ENCODE measurements at places on chromosomes 3 and 15. TPM values are rescaled to one million over a fixed set of nuclear protein-coding genes. Genes with fewer than 3 reads are reported as not detected.

GRCh38 chr15:68214838-68215254 is 9.7 kb upstream of the CALML4 start:
- DNase-seq, result no peak

GRCh38 chr3:21462141-21462540 is 288.9 kb downstream of the ZNF385D start:
- DNase-seq, result no peak

- DNase-seq, result no peak
Measured at GRCh38 chr3:15536856-15537255, 15.3 kb upstream of the COLQ start.

DNA sequence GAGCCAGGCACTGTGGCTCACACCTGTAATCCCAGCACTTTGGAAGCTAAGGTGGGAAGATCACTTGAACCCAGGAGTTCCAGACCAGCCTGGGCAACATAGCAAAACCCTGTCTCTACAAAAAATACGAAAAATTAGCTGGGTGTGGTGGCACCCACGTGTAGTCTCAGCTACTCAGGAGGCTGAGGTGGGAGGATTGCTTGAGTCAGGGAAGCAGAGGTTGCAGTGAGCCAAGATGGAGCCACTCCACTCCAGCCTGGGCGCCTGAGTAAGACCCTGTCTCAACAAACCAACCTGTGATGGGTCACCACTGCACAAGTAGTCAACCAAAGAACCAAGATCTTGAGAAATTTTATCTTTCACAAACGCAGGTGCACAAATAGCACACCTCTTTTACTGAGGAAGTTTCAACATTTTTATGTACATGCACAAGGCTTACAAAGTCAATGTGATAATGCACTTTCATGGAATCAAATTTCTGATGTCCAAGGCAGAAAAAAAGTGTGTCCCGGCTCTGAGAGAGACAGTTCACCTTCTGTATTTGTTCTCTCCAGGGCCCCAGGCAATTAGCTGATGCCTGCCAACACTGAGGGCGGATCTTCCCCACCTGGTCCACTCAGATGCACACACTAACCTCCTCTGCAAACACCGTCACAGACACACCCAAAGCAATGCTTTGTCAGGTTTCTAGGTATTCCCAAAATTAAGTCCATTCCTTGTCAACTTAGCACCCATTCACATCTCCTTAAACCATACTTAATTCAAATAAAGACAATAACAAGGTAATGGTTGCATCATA is 12.4 kb downstream of the ACAA1 start:
- DNase-seq, result no peak

DNA sequence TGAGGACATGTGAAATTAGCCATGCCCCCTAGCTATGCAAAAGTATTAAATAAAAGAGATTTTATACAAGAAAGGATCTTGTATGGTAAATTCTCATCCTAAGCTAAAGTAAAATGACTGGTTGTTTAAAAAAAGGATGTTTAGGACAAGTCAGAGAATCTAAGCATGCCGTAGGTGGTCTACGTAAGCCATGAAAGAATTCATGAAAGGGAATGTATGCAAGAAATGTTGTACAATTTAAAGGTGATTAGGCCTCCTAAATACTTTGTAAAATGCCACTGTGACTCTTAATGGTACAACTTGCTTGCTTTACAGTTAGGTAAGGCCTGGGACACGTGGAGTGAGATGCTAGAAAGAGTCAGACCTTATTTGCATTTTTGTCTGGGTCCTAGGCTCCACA is 209.0 kb downstream of the EFHB start:
- DNase-seq, result no peak

Gene CFAP100
- not detected for total RNA-seq

Gene ACP3
- total RNA-seq, result not detected

Gene ZPLD1
- not detected for total RNA-seq

Data from lung microvascular endothelial cell (primary cell).